Esophagus squamous epithelium (tissue), 5 donors: ENCODE measurements at places on chromosomes 1 and 21.

- no peak for DNase-seq
Observed at GRCh38 chr1:93394514-93394913, 48.8 kb downstream of the DR1 start.

DNA sequence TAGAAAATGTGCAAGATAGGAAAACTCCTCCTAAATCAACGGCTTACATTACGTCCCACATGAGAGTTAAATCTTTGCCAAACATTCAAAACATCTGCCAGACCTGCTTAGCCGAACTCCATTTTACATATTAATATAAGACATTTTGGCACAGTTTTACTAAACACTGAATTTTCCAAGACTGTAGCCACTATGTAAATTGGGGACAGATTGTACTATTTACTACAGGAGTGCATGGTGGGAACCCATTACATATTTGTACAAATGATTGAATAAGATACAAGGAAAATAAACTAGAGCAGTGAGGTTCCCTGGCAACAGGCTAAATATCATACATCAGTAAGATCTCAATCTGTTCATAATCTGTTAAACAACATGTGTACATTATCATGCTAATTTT is 1234.4 kb downstream of the KCNT2 start:
- no peak for DNase-seq

DNA sequence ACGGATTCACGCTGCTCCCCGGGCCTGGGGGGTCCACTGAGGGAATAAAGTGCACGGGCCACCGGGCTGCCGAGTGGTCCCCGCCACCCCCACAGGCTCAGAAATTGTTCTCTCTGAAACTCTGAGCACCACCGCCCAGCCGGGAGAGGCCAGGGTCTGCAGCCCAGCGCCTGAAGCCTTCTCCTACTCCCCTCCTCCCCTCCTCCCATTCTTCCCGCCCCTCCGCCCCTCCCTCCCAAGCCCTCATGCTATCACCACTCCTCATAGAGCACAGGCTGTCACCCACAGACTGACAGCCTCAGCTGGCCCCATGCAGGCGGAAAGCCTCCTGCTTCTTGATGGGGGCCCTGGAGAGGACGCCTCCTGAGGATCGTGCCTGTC is 707 bp upstream of the GPR153 start:
- no peak for DNase-seq

GRCh38 chr21:41328660-41329607 is 12.3 kb downstream of the FAM3B start:
- no peak for DNase-seq

DNA sequence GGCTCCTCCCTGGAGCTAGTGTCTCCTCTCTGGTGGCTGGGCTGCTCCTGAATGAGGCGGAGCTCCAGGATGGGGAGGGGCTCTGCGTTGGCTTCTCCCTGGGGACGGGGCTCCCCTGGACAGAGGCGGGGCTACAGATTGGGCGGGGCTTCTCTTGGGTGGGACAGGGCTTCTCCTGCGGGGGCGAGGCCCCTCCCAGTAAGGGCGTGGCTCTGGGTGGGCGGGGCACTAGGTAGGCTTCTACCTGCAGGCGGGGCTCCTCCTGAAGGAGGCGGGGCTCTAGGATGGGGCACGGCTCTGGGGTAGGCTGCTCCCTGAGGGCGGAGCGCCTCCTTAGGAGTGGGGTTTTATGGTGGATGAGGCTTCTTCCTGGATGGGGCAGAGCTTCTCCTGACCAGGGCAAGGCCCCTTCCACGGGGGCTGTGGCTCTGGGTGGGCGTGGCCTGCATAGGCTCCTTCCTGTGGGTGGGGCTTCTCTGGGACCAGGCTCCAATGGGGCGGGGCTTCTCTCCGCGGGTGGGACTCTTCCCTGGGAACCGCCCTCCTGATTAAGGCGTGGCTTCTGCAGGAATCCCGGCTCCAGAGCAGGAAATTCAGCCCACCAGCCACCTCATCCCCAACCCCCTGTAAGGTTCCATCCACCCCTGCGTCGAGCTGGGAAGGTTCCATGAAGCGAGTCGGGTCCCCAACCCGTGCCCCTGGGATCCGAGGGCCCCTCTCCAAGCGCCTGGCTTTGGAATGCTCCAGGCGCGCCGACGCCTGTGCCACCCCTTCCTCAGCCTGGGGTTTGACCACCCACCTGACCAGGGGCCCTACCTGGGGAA is 22.7 kb upstream of the ARF1 start:
- DNase-seq, result no peak

- DNase-seq, result no peak
Observed at GRCh38 chr1:23475134-23475628, 8.8 kb downstream of the ASAP3 start.

- no peak for DNase-seq
Observed at GRCh38 chr1:20615946-20616846, 17.1 kb upstream of the PINK1 start.
